Glutamatergic neuron (in vitro differentiated cells): ENCODE measurements at places on chromosomes 2 and 18. TPM values are rescaled to one million over a fixed set of nuclear protein-coding genes. Genes with fewer than 3 reads are reported as not detected.

Gene CCBE1
- total RNA-seq = 0.81 TPM

- H3K4me1 ChIP-seq = peaks cover 15% of the 10 kb centered on the region
- peak; percentile 76 for DNase-seq
- H3K36me3 ChIP-seq = no peaks in the 10 kb centered on the region
- peaks cover 1% of the 10 kb centered on the region for H3K27me3 ChIP-seq
Measured at GRCh38 chr2:135997380-135997779, 12.0 kb upstream of the DARS1 start.

- no peak overlapping the region for H3K27ac ChIP-seq
- H3K27me3 ChIP-seq = peaks cover 1% of the 10 kb centered on the region
- DNase-seq = no peak
- H3K4me3 ChIP-seq = no peak overlapping the region
Measured at GRCh38 chr2:144300632-144301031, 219.3 kb downstream of the ZEB2 start.

DNA sequence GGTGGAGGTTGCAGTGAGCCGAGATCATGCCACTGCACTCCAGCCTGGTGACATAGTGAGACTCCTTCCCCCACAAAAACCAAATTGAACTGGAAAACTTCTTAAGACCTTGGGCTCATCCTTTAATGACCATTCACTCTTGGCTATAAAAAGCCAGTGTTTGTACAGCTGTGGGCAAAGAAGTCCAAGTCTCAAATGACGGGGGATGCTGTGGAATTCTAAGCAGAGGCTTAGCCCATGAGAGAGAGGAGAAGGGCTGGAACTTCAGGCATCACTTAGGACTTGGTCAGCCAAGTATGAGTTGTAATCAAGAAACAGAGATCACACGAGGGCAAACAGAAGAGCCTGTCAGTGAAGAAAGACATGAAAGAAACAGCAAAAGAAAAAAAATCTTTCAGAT lies 79.3 kb upstream of the POU3F3 start:
- no peak overlapping the region for H3K27ac ChIP-seq
- H3K4me1 ChIP-seq = no peaks in the 10 kb centered on the region
- H3K4me3 ChIP-seq = no peak overlapping the region
- no peak for DNase-seq
- H3K36me3 ChIP-seq = no peaks in the 10 kb centered on the region
- no peaks in the 10 kb centered on the region for H3K27me3 ChIP-seq

DNA sequence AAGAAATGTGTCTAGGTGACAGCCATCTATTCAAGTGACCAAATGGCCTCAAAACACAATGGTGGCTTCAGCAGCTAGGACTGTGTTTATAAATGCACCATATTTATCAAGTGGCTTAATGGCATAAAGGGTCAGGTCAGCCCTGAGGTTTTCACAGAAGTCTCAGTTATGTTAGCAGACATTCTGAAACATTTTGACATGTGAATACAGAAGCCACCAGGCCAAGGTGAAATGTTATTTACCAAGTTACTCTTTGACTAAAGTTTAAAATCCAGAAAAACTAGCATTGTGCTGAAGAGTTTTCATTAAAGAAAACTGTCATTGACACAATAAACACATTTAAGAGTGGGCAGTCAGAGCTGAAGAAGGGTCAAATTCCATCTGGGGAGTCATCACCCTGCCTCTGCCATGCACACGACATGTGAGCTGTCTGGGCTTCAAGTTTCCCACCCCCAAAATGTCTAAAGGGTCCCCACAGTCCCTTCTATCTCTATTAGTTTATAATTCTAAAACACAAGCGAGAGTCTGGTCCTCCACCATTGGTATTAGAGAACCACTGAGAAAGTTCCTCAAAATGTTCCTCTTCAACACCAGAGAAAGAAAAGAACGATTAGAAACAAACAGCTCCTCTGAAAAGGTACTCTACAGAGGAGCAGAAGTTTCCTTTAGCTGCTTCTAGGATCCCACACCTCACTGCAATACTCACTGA lies 77.5 kb upstream of the FZD5 start:
- H3K27ac ChIP-seq = no peak overlapping the region
- no peak for DNase-seq
- H3K4me3 ChIP-seq = no peak overlapping the region
- H3K4me1 ChIP-seq = peaks cover 5% of the 10 kb centered on the region
- no peaks in the 10 kb centered on the region for H3K27me3 ChIP-seq

DNA sequence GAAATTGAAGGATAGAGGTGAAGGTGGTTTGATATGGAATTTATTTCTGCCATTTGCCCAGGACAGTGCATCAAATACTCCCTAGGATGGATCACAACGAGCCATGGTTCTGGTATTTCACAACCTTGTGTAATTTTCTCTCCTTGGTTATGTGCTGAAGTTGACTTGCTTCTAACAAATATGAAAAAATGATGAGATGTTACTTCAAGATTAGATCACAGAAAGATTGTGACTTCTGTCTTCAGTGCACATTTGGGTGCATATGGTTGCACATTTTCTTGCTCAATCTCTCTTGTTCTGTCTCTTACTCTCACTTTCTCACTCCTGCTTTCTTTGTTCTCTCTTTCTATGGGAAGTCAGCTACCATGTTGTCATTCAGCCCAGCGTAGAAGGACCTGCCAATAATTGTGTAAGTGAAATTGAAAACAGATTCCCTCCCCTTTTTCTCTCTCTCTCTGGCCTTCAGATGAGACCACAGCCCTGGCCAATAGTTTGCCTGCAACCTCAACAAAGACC lies 104.6 kb upstream of the RMDN2 start:
- H3K27me3 ChIP-seq = no peaks in the 10 kb centered on the region
- no peaks in the 10 kb centered on the region for H3K4me1 ChIP-seq
- H3K36me3 ChIP-seq = no peaks in the 10 kb centered on the region
- no peak for DNase-seq
- no peak overlapping the region for H3K27ac ChIP-seq

GRCh38 chr2:191302459-191303139 lies 57.4 kb downstream of the MYO1B start:
- H3K36me3 ChIP-seq = no peaks in the 10 kb centered on the region
- no peak for DNase-seq
- peaks cover 5% of the 10 kb centered on the region for H3K27me3 ChIP-seq
- H3K27ac ChIP-seq = peak overlapping the region; percentile 44
- H3K4me3 ChIP-seq = no peak overlapping the region
- peaks cover 34% of the 10 kb centered on the region for H3K4me1 ChIP-seq

Gene THSD7B
- 182 TPM for total RNA-seq

Gene REG3G
- not detected for total RNA-seq

DNA sequence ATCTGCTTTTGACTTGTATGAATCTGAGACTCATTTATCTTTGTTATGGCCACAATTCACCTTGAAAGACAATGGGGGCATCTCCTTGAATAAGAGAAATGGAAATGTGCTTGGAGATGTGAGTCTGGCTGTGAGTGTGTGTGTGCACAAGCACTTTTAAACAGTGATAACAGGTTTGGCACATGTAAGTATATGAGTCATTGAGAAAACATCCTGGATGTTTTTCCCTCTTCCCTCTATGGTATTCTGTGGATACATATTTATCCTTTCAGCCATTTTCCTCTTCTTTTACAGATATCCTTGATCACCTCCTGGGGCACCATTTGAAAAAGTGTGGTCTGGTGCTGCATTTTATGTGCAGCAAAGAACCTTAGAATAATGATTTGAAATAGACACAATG lies 317.3 kb upstream of the THUMPD2 start:
- no peak overlapping the region for H3K27ac ChIP-seq
- no peak overlapping the region for H3K4me3 ChIP-seq
- H3K4me1 ChIP-seq = peaks cover 9% of the 10 kb centered on the region
- no peaks in the 10 kb centered on the region for H3K36me3 ChIP-seq
- H3K27me3 ChIP-seq = no peaks in the 10 kb centered on the region

GRCh38 chr2:170509452-170510193 lies 205.5 kb upstream of the SP5 start:
- H3K36me3 ChIP-seq = no peaks in the 10 kb centered on the region
- no peak overlapping the region for H3K27ac ChIP-seq
- H3K4me1 ChIP-seq = peaks cover 12% of the 10 kb centered on the region
- H3K27me3 ChIP-seq = no peaks in the 10 kb centered on the region

Gene EML6
- 0.91 TPM for total RNA-seq

- H3K27ac ChIP-seq = no peak overlapping the region
- peaks cover 4% of the 10 kb centered on the region for H3K27me3 ChIP-seq
- DNase-seq = no peak
- H3K36me3 ChIP-seq = peaks cover 5% of the 10 kb centered on the region
Measured at GRCh38 chr18:54100920-54101470, 123.5 kb downstream of the MBD2 start.

GRCh38 chr2:98294711-98295110 lies 51.5 kb upstream of the CNGA3 start:
- peaks cover 6% of the 10 kb centered on the region for H3K27me3 ChIP-seq
- H3K27ac ChIP-seq = no peak overlapping the region
- peaks cover 9% of the 10 kb centered on the region for H3K36me3 ChIP-seq
- peaks cover 8% of the 10 kb centered on the region for H3K4me1 ChIP-seq

DNA sequence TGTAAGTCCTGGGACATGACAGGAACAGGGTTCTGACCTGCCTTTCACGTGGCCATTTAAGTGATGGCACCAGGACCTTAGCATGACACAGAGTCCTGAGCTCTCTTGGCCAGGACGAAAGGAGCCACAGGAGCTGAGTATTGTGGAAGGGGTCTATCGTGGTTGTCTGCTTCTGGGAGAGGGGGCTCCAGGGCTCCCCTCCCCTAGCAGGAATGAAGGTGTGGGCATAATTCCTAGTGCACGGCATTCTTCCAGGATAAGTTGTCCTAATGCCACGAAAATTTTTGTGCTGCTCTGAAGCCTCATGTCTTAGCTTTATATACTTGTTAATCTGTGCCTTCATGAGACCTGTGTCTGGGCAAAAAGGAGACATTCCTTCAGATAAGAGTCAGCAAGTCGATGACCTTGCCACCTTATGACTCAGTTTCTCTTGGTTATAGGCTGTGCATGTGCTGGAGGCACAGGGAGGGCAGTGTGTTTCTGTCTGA lies 17.1 kb downstream of the GATA6 start:
- peaks cover 2% of the 10 kb centered on the region for H3K27me3 ChIP-seq
- H3K27ac ChIP-seq = no peak overlapping the region
- H3K36me3 ChIP-seq = no peaks in the 10 kb centered on the region
- DNase-seq = no peak
- H3K4me3 ChIP-seq = no peak overlapping the region

- peaks cover 29% of the 10 kb centered on the region for H3K4me1 ChIP-seq
- H3K27me3 ChIP-seq = peaks cover 6% of the 10 kb centered on the region
- H3K27ac ChIP-seq = peak overlapping the region; percentile 62
- no peaks in the 10 kb centered on the region for H3K36me3 ChIP-seq
Measured at GRCh38 chr2:43219383-43220228, 6.8 kb downstream of the ZFP36L2 start.
